NCI-H1417 treated with DMSO at 0.1 percent for 48 hours (cell line): ENCODE measurements at places on chromosomes 12 and 14.

- DNase-seq = no peak
These were observed 35.1 kb upstream of the RPL10L start for GRCh38 chr14:46686652-46687051.

DNA sequence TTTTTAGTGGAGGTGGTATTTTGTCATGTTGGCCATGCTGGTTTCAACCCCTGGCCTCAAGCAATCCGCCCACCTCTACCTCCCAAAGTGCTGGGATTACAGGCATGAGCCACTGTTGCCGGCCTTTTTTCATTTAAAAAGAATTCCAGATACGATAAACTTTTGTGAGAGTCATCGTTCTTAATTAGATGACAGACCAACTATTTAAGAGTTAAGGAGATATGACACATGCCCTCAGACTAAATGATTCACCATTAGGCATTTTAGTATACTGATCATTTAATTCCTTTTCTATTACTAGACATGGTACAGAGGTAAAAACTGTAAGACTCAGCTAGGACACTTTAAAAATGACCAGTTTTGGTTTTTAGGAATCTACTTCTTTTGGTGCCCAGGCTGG, 2.4 kb downstream of the ANKRD13A start:
- DNase-seq = no peak

- no peak for DNase-seq
These were observed at the start of gene KRT6B for GRCh38 chr12:52452101-52452500. TSS of gene KRT6B (minus strand) at chr12:52452146. CDS start at chr12:52452078, 68 bp downstream.

- DNase-seq = no peak
These were observed 203.5 kb upstream of the G2E3 start for GRCh38 chr14:30355431-30355913.

DNA sequence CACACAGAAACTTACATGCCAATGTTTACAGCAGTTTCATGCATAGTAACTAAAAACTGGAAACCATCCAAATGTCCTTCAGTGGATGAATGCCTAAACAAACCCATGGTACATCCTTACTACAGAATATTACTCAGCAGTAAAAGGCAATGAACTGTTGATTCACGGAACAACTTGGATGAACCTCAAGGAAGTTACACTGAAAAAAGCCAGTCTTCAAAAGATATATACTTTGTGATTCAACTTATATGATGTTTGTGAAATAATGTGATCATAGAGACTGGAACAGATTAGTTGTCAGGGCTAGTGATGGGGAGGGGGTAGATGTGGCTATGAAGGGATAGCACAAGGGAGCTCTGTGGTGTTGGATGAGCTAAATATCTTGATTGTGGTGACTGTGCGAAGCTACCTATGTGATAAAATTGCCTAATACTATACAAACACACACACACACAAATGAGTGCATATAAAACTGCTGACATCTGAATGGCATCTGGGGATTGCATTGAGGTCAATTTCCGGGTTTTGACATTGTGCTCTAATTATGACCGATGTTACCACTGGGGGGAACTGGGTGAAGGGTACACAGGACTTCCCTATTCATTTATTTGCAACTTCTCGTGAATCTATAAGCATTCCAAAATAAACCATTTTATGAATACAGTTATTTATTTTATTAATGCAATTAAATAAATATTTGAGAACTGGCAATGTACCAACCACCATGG, 94.3 kb downstream of the RIN3 start:
- no peak for DNase-seq

- DNase-seq = no peak
These were observed 676 bp downstream of the MRPL42 start for GRCh38 chr12:93468008-93468371.

GRCh38 chr12:58500399-58500798, 419.9 kb downstream of the LRIG3 start:
- no peak for DNase-seq

GRCh38 chr12:26158078-26158764, 33.4 kb upstream of the BHLHE41 start:
- DNase-seq = no peak

GRCh38 chr14:94559638-94560290, 1.5 kb upstream of the SERPINA4 start:
- no peak for DNase-seq

GRCh38 chr12:107223821-107224220, 130.5 kb upstream of the CRY1 start:
- no peak for DNase-seq

GRCh38 chr14:30296931-30297405, 262.0 kb upstream of the G2E3 start:
- no peak for DNase-seq

GRCh38 chr12:54407183-54407905, 11.7 kb downstream of the ITGA5 start:
- no peak for DNase-seq

DNA sequence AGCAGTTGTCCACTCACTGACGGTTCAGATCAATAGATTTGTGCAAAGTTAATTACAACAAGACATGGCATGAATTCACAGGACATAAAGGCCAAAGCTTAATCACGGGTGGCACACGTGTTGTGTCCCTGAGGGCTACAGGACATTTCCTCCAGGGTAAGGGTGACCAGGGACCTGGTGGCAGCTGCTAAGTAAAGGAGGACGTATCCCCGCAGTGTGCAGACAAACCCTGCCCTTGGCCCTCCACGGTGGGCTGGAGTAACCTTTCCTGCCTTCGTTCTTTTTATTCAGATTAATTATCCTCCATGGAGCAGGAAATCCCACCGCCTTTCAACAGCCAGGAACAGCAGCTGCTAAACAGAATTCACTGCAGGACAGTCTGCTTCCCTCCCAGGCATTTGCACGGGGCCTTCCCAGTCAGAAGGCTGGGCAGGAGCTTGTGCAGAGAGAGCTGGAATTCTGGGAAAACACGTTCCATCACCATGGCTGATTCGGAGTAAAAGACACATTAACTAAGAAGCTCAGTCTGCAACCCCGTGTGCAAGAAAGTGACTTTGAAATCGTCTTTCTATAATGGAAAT, 289.9 kb upstream of the SFSWAP start:
- DNase-seq = no peak

GRCh38 chr14:72776701-72777261, 117.1 kb downstream of the DPF3 start:
- DNase-seq = no peak

DNA sequence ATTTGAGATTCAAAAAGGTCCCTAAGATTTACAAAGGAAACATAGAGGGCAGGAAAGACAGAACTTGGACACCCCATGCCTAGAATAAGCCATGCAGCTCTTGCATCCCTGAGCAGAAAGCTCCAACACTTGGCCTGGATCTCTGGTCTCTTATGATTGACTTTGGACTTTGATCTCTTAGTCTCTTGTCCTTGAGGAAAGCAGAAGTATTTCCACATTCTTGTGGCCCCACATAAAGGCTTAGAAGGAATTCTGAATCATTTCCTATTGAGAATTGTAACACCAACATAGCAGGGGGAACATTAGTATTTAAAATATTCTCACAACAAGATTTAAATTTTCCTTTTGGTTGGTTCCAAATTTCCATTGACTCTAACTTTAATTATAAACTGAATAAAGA, 283.7 kb upstream of the PRKD1 start:
- DNase-seq = no peak

DNA sequence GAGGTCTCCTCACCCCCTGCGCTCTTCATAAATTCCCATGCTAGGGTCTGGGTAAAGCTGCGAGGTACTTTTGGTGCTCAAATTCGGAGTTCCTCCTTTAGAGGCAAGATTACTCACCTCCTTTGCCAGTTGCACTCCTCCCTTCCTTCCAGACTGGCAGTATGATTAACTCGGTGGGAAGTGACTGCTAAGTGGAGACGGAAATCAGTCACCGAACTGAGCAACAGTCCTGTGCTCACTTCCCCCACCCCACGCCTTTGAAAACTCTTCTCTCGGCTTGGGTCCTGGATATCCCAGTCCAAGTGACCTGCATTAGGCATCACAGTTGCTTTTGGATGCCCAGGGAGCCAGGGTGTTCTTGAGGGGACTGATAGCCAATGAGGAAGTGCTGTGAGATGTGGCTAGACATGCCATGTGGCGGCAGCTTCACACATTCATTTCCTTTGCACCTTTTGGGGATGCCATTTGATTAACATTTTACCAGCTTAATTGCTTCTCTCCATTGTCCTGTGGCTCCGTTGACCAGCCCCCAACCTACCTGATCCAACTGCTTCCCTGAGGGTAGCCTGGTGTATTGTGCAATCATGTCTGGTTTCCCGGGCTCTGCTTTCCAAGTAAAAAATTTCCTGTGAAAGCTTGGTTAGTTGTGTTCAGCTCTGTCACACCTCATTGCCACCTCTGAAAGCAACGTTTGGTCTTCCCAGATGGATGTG, 840 bp downstream of the PNP start:
- DNase-seq = no peak

GRCh38 chr12:6462234-6462995, 8.1 kb downstream of the VAMP1 start:
- DNase-seq = no peak

- no peak for DNase-seq
These were observed 73.6 kb downstream of the FIGNL2 start for GRCh38 chr12:51774933-51775332.

DNA sequence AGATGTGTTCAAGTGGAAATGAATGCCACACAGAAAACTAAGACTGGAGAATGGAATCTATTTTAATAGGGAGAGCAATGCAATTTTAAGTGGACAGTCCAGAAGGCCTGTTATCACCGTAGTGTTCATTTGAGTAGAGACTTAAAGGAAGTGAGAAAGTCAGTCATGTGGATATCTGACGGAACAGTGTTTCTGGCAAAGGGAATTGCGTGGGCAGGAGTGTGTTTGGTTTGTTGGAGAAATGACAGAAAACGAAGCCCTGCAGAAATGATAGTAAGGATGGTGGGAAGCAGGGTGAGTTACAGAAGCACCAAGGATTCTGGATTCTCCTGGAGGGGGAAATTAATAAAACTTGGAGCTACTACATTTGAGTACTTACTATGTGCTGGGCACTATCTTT, 776.6 kb downstream of the MED13L start:
- DNase-seq = no peak

- no peak for DNase-seq
These were observed 62.5 kb downstream of the GRIN2B start for GRCh38 chr12:13918897-13919296.

DNA sequence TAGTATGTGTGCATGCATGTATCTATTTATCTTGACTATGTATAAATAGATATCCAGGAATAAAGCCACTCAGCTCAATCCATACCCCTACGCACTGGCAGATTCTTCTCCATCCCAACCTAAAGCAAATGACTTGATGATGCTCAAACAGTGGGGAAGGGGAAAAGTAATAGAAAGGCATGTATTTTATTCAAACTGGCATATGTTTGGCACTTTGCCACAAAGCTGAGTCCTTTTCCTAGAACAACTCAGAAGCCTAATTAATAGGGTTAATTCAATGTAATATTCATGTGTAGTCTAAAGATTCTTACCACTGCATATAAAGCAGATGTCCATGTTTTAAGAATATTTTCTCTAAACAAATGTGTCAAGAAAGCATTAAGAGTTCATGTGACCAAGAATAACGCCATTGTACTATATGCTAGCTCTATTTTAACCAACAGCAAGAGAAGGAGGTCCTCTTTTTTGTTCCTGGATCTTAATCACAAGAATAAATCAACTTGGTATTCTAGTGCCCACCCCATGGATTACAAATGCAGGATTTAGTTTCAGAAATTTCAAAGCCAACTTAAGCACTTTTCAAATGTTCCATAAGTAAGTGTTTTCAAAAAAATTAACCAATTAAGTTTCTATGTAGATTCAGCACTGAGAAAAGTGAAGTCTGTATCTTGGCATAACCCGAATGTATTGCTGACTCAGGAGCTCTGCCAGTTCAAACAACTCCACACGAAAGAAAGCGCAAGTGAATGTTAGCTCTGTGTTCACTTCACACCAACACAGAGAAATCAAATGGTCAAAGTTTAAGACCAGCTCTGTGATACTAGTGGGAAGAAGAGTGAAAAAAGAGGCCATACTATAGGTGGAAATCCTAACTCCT, 233.6 kb downstream of the MED13L start:
- no peak for DNase-seq

DNA sequence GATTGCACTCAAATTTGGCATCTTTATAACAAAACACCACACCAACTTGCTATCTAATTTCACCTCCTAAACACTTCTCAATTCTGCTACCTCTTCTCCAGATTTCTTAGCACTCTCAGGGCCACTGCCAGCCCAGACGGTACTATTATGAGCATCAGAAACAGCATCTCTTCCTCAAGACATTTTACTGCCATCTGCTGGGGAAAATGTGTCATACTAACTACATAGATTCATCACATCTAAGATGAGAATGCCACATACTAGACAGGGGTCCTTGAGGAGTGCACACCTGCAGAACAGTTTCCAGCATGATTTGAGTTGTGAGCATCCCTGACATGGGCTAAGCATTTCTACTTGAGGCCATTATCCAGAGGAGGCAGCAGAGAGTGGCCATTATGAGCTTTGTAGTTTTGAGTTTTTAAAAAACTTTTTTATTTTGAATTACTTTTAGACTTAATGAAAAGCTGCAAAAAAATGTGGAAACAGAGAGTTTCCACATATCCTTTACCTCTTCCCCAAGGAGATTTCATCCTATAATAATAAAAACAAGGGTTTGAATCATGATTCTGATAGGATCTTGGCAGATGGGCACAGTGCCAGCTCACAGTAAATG, 15.1 kb upstream of the GRIP1 start:
- no peak for DNase-seq

- no peak for DNase-seq
These were observed 3.6 kb downstream of the CCDC85C start for GRCh38 chr14:99600232-99600888.

DNA sequence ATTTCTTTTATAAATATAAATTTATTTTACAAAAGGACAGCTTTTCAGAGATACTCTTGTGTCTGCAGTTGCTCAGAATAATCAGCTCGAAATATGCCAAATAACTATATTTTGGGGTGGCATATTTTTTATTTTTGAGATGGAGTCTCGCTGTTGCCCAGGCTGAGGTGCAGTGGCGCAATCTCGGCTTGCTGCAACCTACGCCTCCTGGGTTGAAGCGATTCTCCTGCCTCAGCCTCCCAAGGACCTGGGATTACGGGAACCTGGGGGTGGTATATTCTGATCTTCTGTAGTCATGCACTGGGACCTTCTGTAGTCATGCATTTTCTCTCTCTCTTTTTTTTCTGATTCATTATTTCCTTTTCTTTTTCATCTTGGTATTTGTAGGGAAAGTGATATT, 135.0 kb upstream of the AMIGO2 start:
- DNase-seq = no peak

DNA sequence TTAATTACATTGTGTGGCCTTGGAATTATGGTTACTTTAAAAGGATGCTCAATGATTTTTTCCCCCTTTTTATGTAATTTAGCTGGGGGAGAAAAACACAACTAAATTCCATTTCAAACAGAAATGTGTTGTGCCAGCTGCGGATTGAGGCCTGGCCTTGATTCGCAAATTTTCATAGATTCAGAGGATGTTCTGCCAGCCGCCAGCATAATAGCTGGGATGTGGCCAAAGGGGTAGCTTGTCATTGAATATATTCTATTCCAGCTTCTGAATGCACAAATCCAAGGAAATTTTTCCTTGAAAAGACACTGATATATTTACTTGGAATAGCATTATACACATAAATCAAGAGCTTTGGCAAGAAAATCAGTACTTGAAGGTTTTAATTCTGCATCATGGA, 43.7 kb downstream of the TRHDE start:
- DNase-seq = no peak

GRCh38 chr12:29376118-29376517, 4.9 kb downstream of the ERGIC2 start:
- no peak for DNase-seq

GRCh38 chr14:53840444-53840843, 116.2 kb downstream of the BMP4 start:
- peak; percentile 35 for DNase-seq

GRCh38 chr14:64598404-64598803, 48.6 kb downstream of the PPP1R36 start:
- DNase-seq = no peak
